ENCODE measurements at places on chromosomes 6 and 20.

DNA sequence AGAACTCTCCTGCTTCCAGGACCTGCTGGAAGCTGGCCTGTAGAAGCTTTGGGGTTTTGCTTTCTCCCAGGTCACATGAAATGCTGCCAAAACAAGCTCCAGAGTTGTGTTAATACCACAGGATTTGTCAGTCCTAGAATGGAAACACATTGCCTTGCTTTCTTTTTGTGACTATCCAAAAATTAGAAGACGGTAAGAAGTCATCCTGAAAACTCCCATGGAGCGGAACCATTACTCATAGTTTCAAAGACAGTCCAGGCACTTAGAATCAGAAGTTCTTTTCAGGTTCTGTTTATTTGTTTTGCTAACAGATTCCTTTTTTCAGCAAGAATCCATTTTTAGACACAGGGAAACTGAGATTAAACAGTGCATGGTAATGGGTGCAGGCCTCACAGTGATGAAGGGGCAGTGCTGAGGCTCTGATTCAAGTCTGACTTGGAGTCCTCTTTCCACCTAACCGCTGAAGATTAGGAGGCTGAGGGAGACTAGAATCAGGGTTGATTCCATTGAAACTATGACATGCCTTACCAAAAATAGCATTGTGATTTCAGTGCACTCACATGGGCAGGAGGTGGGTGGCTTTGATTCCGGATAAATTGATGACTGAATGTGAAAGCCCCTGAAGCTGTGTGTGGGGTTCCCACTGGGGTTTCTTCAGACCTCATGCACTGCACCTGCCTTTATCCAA lies 72.2 kb upstream of the NAA20 start:
- DNase-seq = no peak

GRCh38 chr20:24828992-24829648 lies 119.9 kb upstream of the CST7 start:
- DNase-seq = no peak

DNA sequence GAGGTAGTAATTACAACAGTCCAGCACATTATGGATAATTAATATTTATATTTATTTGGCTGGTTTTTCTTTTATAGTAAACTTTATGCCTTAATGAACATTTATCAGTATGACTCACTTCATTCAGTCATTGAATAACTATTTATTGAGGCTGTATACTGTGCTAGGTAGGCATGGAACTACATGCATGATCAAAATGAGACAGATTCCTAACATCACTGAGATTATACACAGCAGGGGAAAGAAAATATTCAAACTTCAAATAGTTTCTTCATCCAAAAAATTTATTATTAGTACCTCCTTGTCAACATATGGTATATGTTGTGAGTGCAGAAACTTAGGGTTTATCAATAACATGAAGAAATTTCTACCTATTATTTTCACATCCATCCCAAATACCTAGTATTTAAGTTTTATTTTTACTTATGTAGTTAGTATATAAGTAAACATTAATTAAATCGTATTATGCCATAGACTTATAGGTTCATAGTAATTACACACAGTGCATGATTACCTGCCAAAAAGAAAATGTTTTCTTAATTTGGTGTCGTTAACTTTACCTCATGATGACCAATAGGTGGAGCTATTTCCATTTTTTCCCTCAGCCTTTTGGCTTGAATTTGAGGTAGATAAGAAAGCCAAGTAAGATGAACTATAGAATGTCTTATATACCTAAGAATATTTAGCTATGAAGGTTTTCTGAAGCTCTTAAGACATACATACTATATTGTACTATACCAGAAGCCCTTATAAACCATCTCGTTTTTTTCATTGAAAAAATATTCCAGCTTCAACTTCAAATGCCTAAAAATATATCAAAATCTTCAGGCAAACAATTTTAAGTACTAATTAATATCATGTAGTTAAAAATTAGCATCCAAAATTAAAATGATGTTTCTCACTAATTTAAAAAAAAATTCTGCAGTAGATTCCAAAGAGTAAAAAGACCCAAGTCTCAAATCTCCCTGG lies 12.5 kb upstream of the TMEM30A start:
- no peak for DNase-seq

- DNase-seq = no peak
These were observed 184.1 kb upstream of the GMDS start for GRCh38 chr6:2429460-2429859.

DNA sequence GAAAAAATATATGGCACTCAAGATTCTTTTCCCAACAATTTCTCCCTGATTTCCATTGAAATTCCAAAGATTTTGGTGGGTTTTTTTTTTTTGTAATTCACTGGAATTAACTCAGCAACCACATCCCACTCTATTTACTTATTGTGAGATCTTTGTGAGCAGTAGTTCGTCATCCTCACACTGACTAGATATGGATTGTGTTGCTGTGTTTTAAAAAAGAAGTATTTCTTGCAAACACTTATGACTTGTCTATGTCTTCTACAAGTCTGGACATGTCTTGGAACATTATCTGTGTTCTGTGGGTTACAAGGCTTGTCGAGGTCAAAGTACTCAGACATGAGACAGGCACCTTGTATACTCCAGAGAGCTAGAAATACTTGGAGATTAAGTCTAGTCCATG lies 7.3 kb upstream of the TENT5A start:
- no peak for DNase-seq

GRCh38 chr20:59217173-59217572 lies 53.6 kb downstream of the ZNF831 start:
- no peak for DNase-seq

- DNase-seq = no peak
These were observed 6.3 kb upstream of the PARD6B start for GRCh38 chr20:50724851-50725723.

DNA sequence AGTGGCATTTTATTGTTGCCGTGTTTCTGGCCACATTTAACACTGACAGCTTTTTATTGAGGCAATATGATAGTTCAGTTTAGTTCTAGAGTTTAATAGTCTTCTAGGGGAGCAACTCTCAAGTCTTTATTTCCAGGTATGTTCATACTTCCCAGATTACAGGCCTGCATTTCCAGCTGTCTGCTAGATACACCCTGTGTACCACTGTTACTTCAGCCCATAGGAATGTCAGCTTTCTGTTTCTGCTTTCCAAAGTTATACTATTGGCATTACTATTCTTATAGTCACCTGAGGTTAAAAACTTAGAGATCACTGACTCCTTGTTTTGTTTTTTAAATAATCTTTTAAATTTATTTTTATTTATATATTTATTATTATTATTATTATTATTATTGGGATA lies 7.6 kb downstream of the ZNF451 start:
- DNase-seq = no peak

- no peak for DNase-seq
These were observed 302.5 kb downstream of the DHX35 start for GRCh38 chr20:39264506-39265172.

DNA sequence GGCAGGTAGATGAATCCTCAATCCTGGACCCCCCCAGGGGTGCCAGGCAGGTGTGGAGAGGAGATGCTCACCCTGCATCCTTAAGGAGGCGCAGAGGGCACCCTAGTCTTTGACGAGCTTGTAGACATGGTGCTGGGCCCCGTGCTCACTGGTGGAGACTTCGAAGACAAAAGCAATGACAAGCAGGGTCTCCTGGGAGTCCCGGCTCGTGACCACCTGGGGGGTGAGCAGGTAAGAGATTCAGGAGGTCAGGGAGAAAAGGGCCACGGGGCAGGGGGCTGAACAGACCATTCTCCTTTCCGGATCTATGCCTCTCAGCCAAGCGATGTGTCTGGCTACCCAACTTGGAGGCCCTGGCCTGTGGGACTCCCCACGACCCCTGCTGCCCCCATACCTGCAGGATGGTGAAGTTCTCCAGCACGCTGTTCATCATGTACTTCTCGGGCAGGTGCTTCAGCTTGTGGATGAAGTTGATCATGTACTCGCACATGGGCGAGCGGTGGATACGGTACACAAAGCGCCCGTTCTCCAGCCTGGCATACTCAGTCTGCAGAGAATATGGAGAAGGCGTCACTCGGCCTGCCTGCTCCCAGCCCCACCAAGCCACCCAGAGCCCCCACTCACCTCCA lies 6.9 kb downstream of the RPL10A start:
- no peak for DNase-seq

DNA sequence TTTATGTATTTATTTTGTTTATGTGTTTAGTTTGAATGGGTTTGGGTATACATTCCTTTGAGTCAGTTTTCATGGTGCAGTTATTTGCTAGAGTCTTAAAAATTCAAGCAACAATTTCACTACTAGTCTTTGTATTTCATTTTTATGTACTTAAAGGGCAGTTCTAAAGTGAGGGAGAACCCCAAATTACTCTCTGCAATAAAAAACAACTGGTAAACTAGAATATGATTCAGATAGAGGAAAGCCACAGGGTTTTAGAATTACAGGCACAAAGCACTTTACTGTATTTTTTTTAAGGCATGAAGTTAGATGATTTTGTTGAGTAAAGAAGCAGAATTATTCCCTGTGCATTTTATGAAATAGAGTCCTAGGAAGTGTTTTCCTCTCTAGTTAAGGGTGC lies 183.3 kb downstream of the ARID1B start:
- no peak for DNase-seq

- DNase-seq = no peak
These were observed 135.1 kb upstream of the RAB32 start for GRCh38 chr6:146408583-146408982.

DNA sequence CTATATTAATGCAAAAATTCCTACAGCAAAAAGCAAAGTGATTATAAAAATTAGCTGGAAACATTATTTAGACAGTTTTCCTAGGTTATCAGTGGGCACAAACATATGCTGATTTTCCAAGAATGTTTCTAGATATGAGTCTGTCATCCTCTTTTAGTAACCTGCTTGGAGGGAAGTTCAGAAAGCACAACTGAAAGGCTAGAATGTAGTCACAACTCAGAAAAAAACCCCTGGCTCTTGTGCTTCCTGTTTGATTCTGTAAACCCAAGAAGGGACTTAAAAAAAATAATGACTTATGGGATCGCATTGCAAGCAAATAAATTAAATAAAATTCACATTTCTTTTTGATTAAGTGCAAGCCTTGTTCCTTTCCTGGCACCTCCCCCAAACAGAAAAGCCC lies 708.4 kb upstream of the EPHA7 start:
- no peak for DNase-seq

GRCh38 chr6:147467886-147468285 lies 40.6 kb upstream of the SAMD5 start:
- no peak for DNase-seq

DNA sequence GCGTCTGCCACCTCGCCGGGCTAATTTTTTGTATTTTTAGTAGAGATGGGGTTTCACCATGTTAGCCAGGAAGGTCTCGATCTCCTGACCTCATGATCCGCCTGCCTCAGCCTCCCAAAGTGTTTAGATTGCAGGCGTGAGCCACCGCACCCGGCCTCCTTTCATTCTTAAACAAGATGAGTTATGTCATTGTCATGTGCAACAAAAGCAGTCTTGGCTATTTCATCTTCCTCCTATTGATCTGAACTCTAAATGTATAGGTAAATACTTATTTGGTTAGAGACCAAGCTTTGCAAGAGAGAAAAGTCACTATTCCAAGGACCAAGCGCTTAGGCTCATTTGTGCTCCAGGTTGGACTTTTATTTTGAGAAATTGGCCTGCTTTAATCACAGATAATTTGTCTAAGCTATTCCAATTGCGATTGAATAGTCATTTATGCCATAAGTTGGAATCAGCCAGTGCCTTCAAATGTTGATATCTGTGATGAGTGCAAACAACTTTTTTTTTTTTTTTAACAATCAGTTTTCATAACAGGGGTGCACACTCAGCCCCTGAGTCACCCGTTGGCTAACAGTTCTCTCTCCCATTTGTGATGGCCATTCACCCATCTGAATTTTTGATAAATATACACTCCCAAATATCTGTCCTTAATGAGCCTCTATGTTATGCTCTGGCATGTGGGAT lies 167.3 kb downstream of the BCAS1 start:
- no peak for DNase-seq

GRCh38 chr6:12383448-12383847 lies 93.3 kb downstream of the EDN1 start:
- DNase-seq = no peak

DNA sequence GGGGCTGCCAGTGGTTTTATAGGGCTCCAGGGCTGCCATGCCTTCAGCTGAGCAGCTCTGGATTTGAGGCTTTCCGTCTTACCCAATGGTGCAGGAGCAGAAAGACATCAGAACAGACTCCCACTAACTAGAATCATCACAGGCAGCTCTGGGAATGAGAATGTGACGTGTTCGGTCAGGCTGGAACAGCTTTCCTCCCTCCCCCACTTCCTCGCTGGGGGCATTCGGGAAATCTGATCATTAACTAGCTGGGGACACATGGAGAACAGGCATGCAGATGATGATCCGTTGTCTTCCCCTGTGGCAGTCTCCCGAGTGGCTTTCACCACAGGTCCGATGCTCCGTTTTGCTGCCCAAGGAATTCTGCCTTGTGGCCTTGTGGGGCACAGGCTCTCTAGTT lies 5.5 kb upstream of the MTG2 start:
- DNase-seq = no peak

- DNase-seq = no peak
These were observed 67.8 kb upstream of the ANKEF1 start for GRCh38 chr20:9966966-9967365.

DNA sequence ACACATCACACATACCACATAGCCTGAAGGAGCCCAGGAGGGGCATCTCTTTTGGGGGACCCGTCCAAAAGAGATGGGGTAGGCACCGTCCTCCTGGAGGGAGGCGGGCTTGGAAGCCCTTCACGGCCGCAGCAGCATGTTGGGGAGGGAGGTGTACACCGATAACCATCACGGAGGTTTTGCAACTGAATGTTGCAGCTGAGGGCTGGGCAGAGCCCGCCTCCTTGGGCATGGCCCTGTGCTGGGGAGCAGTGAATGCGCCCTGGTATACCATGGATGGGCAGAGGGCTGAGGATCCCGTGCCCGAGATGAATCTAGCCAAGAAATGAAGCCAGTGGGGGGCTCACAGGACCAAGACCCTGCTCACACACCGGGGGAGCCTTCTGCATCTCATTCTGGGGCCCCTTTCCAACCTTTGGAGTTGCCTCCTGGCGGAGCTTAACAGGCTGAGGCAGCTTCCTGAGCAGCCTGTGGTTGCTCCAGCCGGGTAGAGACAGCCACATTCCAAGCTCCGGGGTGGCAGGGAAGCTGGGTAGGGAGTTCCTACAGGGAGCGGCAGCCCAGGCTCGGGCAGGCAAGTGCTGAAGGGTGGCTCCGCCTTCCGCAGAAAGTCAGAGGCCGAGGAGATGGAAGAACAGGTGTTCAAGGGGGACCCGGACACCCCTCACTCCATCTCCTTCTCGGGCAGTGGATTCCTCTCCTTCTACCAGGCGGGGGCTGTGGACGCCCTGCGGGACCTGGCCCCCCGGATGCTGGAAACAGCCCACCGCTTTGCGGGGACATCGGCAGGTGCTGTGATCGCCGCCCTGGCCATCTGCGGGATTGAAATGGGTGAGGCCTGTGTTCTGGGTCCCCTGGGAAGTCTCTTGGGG lies at the start of gene PNPLA1:
TSS of gene PNPLA1 (plus strand) at position 227 of the 872 bp plus-strand sequence. CDS start at position 627, 400 bp downstream.
- DNase-seq = no peak

GRCh38 chr20:58927490-58928061 lies 53.5 kb upstream of the NELFCD start:
- DNase-seq = no peak

GRCh38 chr6:41079080-41079479 lies 6.3 kb downstream of the NFYA start:
- no peak for DNase-seq

All from stimulated activated CD8-positive, alpha-beta memory T cell treated with anti-CD3 and anti-CD28 coated beads, Interleukin-15, amount 100 ng/mL, for 1 hour (primary cell).